Prostate gland (tissue), 2 donors: ENCODE measurements at places on chromosomes 5 and 9.

- H3K27ac ChIP-seq, result no peak overlapping the region
- H3K27me3 ChIP-seq, result no peaks in the 10 kb centered on the region
- no peak overlapping the region for H3K4me3 ChIP-seq
- no peaks in the 10 kb centered on the region for H3K36me3 ChIP-seq
- no peaks in the 10 kb centered on the region for H3K4me1 ChIP-seq
Measured at GRCh38 chr5:91182763-91183162, 200.4 kb downstream of the ARRDC3 start.

DNA sequence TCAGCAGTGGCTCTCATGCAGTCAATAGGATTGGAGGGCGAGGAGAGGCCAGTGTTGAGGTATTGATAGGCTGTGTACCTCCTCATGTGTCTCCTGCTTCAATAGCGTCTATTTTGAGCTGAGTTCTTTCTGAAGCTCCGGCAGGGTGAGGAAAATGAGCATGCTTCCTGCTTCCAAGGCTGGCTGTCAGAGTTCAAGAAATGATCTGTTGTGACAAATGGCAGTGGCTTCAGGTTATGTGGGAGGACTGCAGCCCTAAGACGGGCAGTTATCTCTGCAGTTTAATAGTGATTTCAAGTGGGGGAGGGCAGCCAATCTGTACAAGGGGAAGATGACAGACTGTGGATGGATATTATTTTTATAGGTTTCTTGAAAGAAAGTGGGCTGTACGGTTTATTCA is 54.0 kb upstream of the CXCL14 start:
- H3K27me3 ChIP-seq, result no peaks in the 10 kb centered on the region
- no peak for DNase-seq
- H3K4me3 ChIP-seq, result no peak overlapping the region
- no peak overlapping the region for H3K27ac ChIP-seq

DNA sequence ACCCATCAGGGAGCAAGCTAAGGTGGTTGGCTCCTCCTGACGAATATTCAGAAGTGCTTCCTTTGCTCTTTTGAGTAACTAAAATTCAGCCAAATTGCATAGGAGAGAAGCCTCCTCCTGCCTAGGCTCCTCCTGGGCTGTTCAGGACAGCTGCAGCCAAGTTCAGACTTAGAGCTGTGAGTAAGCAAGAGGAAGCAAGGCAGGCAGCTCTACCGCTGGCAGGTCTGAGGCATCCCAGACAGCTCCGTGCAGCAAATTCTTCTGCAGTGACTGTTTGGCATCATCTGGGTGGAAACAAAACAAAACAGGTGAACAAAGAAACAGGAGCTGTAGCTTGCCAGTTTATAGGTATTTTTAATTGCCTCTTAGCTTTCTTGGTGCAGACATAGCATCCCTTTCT is 421.0 kb downstream of the GADD45G start:
- H3K27me3 ChIP-seq, result no peaks in the 10 kb centered on the region
- no peak overlapping the region for H3K27ac ChIP-seq
- DNase-seq, result no peak
- no peak overlapping the region for H3K4me3 ChIP-seq
- H3K4me1 ChIP-seq, result no peaks in the 10 kb centered on the region

- no peak overlapping the region for H3K27ac ChIP-seq
- DNase-seq, result no peak
- no peak overlapping the region for H3K4me3 ChIP-seq
- no peaks in the 10 kb centered on the region for H3K27me3 ChIP-seq
- no peaks in the 10 kb centered on the region for H3K4me1 ChIP-seq
Measured at GRCh38 chr5:63111891-63112290, 533.3 kb downstream of the LRRC70 start.

GRCh38 chr9:14270358-14271092 is 43.4 kb downstream of the NFIB start:
- no peak overlapping the region for H3K4me3 ChIP-seq
- H3K27me3 ChIP-seq, result no peaks in the 10 kb centered on the region
- H3K27ac ChIP-seq, result no peak overlapping the region
- no peaks in the 10 kb centered on the region for H3K36me3 ChIP-seq

- DNase-seq, result no peak
- H3K27ac ChIP-seq, result no peak overlapping the region
- H3K4me1 ChIP-seq, result no peaks in the 10 kb centered on the region
- no peaks in the 10 kb centered on the region for H3K36me3 ChIP-seq
- H3K27me3 ChIP-seq, result no peaks in the 10 kb centered on the region
Measured at GRCh38 chr5:169171515-169171914, 129.4 kb downstream of the SLIT3 start.

GRCh38 chr5:2505217-2505616 is 246.3 kb downstream of the IRX2 start:
- no peak overlapping the region for H3K27ac ChIP-seq
- no peaks in the 10 kb centered on the region for H3K36me3 ChIP-seq
- no peak for DNase-seq
- no peaks in the 10 kb centered on the region for H3K4me1 ChIP-seq
- no peak overlapping the region for H3K4me3 ChIP-seq
- H3K27me3 ChIP-seq, result no peaks in the 10 kb centered on the region

- H3K4me1 ChIP-seq, result no peaks in the 10 kb centered on the region
- DNase-seq, result no peak
- no peaks in the 10 kb centered on the region for H3K27me3 ChIP-seq
- H3K4me3 ChIP-seq, result no peak overlapping the region
- H3K36me3 ChIP-seq, result no peaks in the 10 kb centered on the region
- H3K27ac ChIP-seq, result no peak overlapping the region
Measured at GRCh38 chr9:127690735-127691134, 16.1 kb upstream of the CFAP157 start.

DNA sequence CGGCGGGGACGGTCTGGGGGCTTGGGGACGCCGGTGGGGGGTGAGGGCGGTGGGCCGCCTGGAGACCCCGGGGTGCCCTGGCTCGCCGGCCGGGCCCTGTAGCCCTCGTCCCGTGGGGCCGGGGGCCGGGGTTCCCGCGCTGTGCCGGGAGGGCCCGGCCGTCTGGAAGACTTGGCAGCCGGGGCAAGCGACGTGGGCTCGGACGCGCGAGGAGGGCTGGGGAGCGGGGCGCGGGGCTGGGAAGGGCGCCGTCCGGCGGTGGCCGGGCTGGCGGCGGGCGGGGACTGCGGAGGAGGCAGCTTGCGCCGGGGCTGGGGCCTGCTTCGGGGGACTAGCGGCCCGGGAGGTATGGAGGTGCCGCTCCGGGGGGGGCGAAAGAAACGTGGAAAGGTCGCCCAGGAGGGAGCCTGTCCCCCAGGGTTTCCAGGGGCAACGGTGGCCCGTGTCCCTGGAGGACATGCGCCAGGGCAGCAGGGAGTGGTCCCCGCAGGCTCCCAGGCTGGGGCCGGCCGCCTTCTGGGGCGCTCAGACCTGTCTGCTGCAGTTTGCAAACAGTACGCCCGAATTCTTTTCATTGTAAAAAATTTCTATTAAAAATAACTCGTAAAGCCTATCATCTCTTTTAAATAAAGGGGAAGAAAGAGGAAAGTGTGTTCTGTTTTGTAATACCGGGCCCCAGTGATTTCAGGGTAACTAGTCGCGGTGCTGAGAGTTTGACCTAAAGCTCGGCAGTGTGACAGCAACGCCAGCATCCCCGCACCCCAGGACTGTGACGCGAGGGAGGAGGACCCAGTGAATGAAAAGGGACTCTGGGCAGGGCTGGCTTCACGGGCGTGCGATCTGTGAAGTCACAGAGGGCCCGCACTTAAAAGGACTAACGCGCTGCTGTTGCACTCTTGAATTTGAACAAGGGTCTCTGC is 752 bp upstream of the ANKH start:
- peak; percentile 83 for DNase-seq
- no peaks in the 10 kb centered on the region for H3K36me3 ChIP-seq
- peak overlapping the region; percentile 97 for H3K27ac ChIP-seq
- no peaks in the 10 kb centered on the region for H3K27me3 ChIP-seq
- peak overlapping the region; percentile 90 for H3K4me3 ChIP-seq

GRCh38 chr9:113468716-113469448 is 5.4 kb downstream of the RGS3 start:
- no peaks in the 10 kb centered on the region for H3K36me3 ChIP-seq
- no peak overlapping the region for H3K27ac ChIP-seq
- no peak overlapping the region for H3K4me3 ChIP-seq

GRCh38 chr9:87322840-87323635 is 174.6 kb upstream of the DAPK1 start:
- no peak overlapping the region for H3K27ac ChIP-seq
- DNase-seq, result no peak
- no peaks in the 10 kb centered on the region for H3K36me3 ChIP-seq

- H3K4me1 ChIP-seq, result no peaks in the 10 kb centered on the region
- no peaks in the 10 kb centered on the region for H3K36me3 ChIP-seq
- no peak for DNase-seq
- H3K27me3 ChIP-seq, result no peaks in the 10 kb centered on the region
- no peak overlapping the region for H3K4me3 ChIP-seq
- no peak overlapping the region for H3K27ac ChIP-seq
Measured at GRCh38 chr5:125321654-125322053, 575.2 kb upstream of the ZNF608 start.

DNA sequence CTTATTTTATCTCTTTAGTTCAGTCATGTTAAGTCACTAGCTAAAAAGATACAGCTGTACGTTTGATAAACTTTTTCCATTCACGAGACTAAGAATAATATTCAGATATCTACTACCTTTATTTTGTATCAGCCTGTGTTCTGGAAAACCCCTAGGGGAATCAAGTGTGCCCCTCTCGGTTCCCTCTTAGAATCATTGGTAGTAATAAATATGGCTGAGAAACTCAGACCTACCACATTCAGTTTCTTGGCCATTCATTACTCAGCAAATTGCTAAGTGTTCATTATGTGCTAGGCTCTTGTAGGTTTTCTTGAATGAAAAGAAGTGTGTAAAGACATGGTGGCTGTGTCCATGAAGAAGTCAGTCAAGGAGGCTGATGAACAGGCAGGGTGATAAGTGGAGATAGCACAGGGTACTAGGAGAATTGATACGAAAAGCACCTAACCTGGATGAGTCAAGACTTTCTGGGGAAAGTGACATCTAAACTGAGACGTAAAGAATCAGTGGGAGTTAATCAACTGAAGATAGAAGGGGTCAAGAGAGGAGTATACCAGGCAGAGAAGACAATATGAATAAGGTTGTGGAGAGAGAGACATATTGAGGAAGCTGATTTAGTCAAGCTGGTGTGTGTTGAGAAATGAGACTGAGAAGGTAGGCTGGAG is 86.2 kb downstream of the CSNK1G3 start:
- no peaks in the 10 kb centered on the region for H3K4me1 ChIP-seq
- H3K27ac ChIP-seq, result no peak overlapping the region
- H3K36me3 ChIP-seq, result no peaks in the 10 kb centered on the region
- DNase-seq, result no peak
- H3K27me3 ChIP-seq, result no peaks in the 10 kb centered on the region
- no peak overlapping the region for H3K4me3 ChIP-seq

DNA sequence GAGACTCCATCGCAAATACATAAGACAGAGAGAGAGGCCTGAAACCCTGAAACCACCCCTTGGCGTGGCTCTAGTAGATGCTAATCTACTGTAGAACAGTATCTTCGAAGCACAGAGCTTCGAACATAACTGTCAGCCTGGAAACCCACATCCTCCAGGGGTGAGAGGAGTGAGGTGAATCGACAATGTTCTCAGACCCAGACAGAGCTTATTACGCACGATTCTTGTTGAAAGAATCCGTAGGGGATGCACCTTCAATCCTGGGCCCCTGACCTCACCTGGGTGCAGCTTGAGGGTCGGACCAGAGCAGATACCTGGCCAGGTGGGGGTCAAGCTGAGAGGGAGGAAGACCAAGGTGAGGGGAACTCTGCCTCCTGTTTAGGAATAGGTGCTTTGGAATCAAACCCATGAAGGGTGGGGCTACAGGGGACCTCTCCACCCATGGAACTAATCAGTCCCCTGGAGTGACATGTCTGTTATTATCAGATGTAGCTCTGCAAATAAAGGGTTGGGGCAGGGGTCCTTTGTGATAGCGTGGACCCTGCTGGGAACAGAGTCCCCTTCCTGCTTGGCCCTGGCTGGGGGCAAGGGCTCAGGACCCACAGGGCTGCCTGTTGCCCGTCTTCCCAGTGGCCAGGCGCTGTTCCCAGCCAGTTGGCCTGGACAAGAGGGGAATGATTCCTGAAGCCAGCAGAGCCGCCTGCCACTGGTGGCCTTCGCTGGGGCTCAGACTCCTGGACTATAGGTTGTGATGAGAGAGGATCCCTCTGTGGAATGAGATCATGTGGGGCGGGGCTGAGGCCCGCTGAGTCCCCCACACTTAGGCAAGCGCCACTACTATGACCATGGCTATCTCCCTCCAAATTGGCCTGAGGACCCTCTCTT is 41.2 kb downstream of the DBH start:
- H3K4me1 ChIP-seq, result no peaks in the 10 kb centered on the region
- H3K4me3 ChIP-seq, result no peak overlapping the region
- H3K36me3 ChIP-seq, result no peaks in the 10 kb centered on the region
- H3K27ac ChIP-seq, result no peak overlapping the region

DNA sequence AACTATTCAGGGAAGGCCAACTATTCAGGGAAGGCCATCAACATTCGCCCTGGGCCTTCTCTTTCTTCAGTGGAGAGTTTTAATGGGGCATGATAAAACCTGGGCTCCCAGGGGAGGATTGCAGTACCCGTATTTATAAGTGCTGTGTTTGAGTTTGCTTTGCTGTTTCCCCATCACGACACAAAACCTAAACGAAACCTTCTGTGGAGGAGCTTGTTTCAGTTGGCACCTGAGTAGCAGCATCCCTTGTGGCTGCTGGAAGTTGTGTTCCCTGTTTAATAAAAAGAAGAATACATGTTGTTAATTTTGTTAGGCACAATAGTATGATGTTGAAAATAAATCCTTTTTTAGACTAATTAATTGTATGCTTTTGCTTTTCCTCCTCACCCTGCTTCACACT is 8.3 kb downstream of the WDR31 start:
- no peak overlapping the region for H3K4me3 ChIP-seq
- DNase-seq, result no peak
- no peak overlapping the region for H3K27ac ChIP-seq
- no peaks in the 10 kb centered on the region for H3K4me1 ChIP-seq
- no peaks in the 10 kb centered on the region for H3K27me3 ChIP-seq

DNA sequence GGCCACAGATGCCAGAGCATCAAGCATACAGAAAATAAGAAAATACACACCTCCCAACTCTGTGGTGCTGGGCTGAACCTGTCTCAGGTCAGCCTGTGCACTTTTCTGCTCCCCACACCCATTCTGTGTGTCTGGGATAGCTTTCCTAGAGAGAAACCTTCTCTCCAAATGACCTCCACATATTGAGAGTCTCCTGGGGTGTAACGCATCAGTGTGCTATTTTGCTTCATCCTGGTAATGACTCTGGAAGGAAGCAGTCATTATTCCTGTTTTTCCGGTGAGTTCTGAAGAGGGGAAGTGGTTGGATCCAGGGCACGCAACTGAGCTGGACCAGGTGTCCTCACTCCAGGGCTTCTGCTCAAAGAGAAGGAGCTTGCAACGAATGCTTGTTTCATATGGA is 73.2 kb upstream of the SH3PXD2B start:
- no peaks in the 10 kb centered on the region for H3K36me3 ChIP-seq
- peaks cover under 1% of the 10 kb centered on the region for H3K4me1 ChIP-seq
- H3K27me3 ChIP-seq, result no peaks in the 10 kb centered on the region
- no peak overlapping the region for H3K4me3 ChIP-seq
- H3K27ac ChIP-seq, result no peak overlapping the region
- DNase-seq, result no peak

- H3K27me3 ChIP-seq, result no peaks in the 10 kb centered on the region
- peaks cover 7% of the 10 kb centered on the region for H3K4me1 ChIP-seq
- no peak overlapping the region for H3K4me3 ChIP-seq
- H3K27ac ChIP-seq, result no peak overlapping the region
- no peaks in the 10 kb centered on the region for H3K36me3 ChIP-seq
Measured at GRCh38 chr5:73917891-73918290, 291.9 kb downstream of the ARHGEF28 start.
